ENCODE measurements at places on chromosomes 11 and 22. TPM values are rescaled to one million over a fixed set of nuclear protein-coding genes. Genes with fewer than 3 reads are reported as not detected.

WNT11 gene
- polyA plus RNA-seq, result not detected

- DNase-seq, result no peak
Observed at GRCh38 chr22:38082986-38083710, 836 bp downstream of the SLC16A8 start.

- no peak for DNase-seq
Observed at GRCh38 chr11:65416841-65417701, 5.5 kb upstream of the NEAT1 start.

- no peak for DNase-seq
Observed at GRCh38 chr11:9120664-9121468, 29.5 kb upstream of the SCUBE2 start.

GRCh38 chr11:67463680-67464410 is 5.2 kb downstream of the TMEM134 start:
- DNase-seq, result peak; percentile 82

DNA sequence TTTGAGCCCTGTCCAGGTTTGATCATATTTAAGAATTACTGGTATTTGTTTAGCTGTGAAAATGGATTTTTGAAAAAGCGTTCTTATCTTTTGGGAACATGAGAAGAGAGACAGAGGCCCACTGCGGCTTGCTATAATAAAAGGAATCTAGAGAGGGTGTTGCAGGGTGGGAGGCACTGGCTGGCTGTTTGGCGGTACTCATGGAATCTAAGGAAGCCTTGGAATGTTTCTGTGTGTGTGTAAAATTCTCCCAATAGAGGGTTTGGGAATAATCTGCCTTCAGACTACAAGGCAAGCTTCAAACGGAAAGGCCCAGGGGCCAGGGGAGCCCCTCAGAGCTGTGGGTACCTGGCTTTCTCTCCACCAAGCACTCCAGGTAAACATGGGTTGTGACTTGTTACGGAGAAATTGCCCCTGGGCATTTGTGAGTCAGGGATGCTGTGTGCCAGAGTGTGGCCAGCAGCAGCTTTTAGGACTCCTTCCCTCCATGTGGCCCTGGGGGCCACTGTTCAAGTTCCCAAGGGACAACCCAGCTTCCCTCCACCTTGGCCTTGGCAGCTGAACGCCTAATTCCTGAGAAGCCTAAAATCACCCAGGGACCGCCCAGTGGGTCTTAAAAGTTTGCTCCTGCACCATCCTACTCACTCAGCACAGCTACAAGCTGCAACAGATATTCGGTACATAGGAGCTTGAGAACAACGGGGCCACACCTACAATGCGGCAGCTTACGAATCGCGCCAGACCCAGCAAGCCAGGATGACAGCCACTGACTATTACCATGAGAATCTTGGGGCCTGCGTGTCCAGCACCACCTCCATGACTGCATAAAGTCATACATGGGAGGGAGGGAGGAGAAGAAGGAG is 14.1 kb upstream of the SYT8 start:
- DNase-seq, result peak; percentile 96

DNA sequence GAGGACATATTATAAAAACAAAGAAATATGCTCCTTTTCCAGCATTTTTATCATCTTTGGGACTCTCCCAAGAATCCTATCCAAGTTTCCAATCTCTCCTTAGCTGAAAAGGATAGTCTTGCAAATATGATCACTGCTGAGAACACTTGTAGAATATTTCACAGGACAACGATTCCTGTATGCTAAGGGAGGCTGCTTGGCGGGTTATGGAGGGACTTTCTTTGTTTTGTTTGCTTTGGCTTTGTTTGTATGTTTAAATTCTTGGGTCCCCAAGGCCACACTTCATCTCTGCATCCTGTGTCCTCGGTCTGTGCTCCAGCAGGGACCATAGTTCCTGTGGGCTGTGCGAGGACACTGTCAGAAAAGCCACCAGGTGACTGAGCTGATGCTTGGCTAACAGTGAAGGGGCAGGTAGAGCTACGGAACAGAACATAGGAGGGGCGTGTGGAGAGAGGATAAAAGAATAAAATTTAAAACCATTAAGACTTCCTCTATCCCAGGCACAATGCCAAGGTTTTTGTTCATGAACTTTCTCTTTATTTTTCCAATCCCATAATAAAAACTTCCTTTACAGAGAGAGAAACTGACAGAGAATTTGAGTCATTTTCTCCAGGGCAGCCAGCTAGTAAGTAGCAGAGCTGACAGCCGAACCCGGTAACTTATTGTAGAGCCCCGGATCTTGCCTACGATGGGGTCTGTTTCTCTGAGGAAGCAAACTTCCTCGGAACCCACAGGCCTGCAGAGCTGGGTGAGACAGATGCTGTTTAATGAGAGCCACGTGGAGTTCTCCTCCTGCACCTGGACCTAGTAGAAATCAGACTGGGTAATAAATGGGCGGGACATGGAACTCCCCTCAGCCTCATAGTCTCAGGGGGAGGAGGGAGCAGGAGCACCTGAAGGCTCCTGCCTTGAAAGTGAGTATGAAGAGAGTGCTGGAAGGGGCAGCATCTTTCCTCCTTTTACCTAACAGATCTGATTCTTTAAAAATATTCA is at the start of gene IZUMO1R:
TSS of gene IZUMO1R (plus strand) at position 615 of the 993 bp plus-strand sequence. CDS start 1,057 bp downstream, outside the sequence.
- DNase-seq, result no peak

All from mammary epithelial cell (primary cell).